ENCODE measurements at places on chromosomes 5 and 9.

DNA sequence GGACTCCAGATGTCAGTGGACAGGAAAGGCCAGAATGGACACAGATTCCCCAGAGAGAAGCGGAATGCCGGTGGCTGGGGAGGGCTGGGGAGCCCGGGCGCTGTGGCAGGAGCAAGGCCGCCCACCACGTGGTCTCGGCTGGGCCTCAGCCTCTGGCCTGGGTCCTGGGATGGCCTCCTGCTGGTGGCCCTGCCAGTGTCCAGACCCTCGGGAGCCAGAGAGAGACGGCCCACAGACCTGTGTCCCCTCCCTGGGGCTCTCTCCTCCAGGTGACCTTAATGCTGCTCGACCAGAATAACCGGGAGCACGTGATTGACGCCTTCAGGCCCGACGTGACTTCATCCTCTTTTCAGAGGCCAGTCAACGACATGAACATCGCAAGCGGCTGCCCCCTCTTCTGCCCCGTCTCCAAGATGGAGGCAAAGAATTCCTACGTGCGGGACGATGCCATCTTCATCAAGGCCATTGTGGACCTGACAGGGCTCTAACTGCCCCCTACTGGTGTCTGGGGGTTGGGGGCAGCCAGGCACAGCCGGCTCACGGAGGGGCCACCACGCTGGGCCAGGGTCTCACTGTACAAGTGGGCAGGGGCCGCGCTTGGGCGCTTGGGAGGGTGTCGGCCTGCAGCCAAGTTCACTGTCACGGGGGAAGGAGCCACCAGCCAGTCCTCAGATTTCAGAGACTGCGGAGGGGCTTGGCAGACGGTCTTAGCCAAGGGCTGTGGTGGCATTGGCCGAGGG, 19.0 kb downstream of the FBXW5 start:
- no peak for DNase-seq

GRCh38 chr9:98794802-98795201, 1.6 kb downstream of the ANKS6 start:
- no peak for DNase-seq

- DNase-seq, result no peak
Measured at GRCh38 chr5:139156814-139157213, 41.4 kb downstream of the SIL1 start.

- no peak for DNase-seq
Measured at GRCh38 chr5:79181419-79182022, 54.4 kb upstream of the JMY start.

- no peak for DNase-seq
Measured at GRCh38 chr5:138736293-138736692, 16.9 kb upstream of the CTNNA1 start.

GRCh38 chr9:9002826-9003583, 1203.4 kb upstream of the DMAC1 start:
- peak; percentile 34 for DNase-seq

DNA sequence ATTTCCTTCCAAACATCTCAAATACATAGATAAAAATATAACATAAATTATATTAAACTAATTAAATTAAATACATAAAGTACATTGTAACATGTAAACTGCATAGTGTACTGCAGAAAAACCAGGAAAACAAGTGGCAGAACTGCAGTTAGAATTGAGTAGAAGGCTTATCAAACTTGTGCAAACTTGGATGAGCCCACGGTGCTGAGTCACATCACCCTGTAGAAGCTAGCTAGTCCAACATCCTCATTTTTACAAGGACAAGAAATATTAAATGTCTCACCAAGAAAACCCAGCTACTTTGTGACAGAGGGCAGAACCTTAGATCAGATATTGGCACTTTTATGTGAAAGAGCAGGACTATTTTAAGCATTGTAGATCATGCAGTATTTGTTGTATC, 807.9 kb upstream of the NUDT12 start:
- DNase-seq, result no peak

DNA sequence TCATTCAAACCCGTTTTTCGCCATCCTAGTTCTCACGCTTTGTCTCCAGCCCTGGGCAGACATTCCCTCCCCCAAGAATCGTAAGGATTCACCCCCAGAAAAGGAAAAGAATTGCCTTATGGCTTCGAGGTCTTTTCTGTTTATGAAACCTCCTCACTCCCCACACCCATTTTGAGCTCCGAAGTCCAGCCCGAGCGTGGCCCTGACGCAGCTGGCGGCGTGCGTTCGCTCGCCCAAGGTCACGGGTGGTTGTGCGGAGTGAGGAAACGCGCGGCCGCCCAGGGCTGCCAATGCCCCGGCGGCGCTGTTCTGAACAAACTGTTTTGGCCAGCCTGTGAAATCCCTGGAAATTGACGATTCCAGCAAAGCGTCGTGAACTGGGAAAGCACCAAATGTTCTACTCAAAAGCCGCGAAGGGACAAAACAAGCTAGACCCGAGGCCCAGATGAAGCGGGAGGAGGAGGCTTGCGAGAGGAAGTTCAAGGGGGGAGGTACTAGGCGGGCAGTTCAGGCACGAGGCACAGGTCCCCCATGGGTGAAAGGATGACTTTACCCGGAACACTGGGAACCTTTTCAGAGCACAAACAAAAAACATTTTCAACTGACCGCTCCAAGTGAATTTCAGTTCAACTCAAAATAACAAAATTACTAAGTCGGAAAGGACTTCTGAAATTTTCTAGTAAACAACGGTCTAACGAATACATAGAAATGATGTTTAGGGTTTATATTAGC, 683 bp upstream of the ZFAND5 start:
- peak; percentile 90 for DNase-seq

DNA sequence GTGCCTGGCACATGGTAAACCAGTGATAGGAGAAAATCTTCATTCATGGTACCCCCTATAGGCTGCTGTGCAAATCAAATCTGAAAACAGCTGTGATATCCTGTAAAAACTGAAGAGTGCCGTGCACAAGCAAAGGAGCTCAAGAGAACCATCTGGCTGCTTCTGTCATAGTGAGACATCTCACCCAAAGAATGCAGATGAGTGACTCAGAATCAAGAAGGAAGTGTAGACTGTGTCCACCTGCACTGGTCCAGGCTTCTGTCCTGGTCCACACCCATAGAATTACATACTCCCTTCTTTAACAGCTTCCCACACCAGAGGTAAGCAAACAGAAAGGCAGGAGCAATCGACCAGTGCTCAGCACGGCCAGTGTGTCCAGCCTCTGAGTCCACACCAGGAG, 195.9 kb downstream of the ASTN2 start:
- DNase-seq, result no peak

GRCh38 chr5:35407697-35408096, 177.4 kb upstream of the PRLR start:
- no peak for DNase-seq

GRCh38 chr9:115653171-115653606, 500.4 kb upstream of the PAPPA start:
- peak; percentile 50 for DNase-seq

DNA sequence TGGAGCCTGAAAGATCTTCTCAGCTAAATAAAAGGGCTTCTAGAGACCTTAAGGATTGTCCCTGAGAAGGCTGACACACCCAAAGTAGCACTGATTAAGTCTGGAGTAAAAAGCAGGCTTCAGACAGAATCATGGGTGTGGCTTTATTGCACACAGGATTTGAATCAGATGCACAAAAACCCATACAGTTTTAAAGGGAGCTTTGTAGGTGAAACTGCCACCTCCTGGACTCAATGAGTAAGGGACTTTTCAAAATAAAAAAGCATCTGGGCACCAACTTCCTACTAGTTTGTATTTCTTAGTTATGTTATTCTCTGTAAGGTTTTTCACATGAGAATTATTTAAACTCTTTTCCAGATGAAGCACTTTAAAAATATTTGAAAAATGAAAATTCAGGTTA, 129.4 kb downstream of the EDIL3 start:
- peak; percentile 53 for DNase-seq

DNA sequence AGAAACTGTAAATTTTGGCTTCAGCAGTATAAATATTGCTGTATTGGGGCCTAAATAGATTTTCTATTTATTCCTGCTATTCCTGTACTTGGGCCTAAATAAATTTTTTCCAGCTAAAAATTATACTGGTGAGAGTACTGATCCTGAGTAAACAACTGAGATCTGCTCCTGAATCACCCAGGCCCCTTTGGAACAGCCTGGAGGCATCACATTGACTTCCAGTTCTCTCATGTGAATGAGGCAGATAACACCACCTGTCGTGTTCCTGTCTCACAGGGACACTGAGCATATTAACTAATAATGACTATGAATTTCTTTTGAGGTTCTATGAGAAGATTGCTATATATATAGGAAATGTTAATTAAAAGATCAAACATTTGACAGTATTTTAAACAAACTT, 119.5 kb upstream of the PLCXD3 start:
- no peak for DNase-seq

GRCh38 chr5:177099422-177100093, 12.8 kb downstream of the FGFR4 start:
- DNase-seq, result no peak

DNA sequence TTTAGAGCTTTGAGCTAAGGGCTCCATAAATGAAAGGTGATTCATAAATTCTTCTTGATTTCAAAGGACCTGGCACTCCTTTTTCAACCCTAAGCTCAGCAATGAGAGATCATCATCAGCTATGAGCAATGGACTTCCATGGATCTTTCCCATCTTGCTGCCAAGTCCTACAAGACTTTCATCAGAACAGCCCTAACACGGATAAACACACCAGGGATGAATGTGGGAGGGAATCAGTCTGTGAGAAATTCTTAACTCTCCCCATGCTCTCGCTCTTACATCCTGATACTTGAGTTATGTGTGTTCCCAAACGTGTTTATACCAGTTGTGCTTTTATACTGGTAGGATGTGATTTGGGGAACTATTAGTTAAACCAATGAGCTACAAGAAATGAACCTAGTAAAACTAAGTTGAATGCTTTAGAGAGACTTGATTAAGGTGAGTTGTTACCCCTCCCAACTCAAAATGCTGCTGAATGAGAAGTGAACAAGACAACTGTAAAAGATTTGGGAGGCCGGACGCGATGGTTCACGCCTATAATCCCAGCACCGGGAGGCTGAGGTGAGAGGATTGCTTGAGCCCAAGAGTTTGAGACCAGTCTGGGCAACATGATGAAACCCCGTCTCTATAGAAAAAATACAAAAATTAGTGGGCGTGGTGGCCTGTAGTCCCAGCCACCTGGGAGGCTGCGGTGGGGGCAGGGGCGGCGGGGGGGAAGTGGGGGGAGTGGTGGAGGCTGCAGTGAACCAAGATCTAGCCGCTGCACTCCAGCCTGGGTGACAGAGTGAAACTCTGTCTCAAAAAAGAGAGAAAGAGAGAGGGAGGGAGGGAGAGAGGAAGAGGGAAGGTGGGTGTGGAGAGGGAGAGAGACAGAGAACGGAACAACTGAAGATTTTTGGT, 5.2 kb upstream of the RPL26L1 start:
- peak; percentile 79 for DNase-seq

DNA sequence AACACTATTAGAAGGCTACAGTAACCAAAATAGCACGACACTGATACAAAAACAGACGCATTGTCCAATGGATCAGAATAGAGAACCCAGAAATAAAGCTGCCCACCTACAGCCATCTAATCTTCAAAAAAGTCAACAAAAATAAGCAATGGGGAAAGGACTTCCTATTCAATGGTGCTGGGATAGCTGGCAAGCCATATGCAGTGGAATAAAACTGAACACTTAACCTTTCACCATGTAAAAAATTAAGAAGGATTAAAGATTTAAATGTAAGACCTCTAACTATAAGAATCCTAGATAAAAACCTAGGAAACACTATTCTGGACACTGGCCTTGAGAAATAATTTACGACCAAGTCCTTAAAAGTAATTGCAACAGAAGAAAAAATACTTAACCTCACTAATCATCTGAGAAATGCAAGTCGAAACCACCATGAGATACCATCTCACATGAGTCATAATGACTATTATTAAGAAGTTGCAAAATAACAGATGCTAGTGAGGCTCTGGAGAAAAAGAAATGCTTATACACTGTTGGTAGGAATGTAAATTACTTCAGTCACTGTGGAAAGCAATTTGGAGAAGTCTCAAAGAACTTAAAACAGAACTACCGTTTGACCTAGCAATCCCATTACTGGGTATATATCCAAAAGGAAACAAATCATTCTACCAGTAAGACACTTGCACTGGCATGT, 203.3 kb upstream of the CDH9 start:
- peak; percentile 97 for DNase-seq

DNA sequence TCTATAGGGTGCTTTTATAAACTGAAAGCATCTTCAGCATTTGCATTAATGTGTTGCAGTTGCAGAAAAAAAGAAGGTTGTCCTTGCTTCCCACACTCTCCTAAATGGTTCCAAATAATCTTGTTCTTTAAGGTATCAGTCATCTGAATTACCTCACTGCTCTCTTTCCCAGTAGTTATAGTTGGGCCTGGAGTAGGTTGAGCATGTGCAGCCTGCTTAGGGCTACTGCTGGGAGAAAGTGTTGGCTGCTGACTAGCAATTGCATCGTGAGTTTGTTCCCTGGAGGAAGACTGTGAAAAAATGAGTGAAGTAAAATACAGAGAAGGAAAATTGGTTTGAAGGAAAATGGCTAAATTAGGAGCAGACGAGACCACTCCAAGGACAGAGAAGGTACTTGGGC, 74.5 kb downstream of the PRR16 start:
- peak; percentile 73 for DNase-seq

DNA sequence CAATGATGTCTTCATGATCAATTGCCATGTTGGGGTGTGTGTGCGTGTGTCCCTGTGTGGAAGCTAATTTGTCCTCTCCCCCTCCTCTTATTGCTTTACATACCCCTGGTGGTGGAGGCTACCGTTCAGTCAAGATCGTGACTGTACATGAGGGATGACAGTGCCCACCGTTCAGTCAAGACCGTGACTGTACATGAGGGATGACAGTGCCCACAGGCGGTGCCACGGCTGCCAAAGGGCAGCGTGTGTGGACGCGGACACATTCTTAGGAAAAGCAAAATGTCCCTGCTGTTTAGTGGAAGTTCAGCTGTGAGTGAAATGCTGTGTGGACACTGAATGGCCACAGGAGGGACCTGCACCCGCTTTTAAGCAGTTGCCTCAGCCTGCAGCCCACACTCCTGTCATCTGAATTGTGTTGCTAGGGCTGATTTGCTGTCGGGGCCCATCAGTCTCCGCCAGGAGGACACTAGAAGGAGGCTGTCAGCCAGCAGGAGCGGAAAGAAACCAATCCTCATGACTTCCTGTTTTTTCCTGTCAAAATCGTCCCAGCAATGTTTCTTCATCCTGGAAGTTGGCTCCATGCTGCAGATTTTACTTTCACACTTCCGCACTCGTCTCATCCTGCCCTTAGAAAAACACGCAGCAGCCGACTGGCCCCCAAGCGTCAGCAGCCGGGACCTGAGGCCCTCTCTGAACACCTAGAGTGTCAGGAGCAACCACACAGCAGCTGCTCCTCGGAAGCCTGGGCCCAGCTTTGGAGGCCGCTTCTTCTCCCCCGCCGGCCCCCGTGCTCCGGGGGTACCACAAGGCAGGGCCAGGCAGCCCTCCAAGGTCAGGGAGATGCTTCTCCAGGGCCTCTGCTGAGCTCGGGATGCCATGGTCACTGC, 9.1 kb downstream of the OR2V1 start:
- no peak for DNase-seq

DNA sequence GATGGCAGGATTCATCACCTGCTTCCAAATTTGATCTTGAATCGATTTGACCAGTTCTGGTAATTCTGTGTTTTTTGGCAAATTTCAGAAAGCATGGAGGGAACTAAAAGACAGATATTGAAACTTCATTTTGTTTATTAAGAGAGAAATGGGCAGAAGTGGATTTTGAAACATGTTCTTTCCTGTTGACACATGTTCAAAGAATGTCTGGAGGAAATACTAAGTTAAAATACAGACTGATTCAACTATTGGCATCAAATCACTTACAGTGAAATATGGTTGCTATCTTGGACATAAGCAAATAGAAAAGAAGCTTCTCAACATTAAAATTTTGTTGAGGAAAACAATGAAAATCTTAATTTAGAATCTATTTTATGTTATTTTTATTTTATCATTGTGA, 19.3 kb upstream of the GZMK start:
- DNase-seq, result peak; percentile 40

Measured in astrocyte of the spinal cord (primary cell).